ENCODE measurements at places on chromosomes 2 and 18.
A peak's percentile ranks its signal among the peaks of the same experiment; 100 is the strongest.

- no peak for DNase-seq
Measured at GRCh38 chr2:189252991-189253675, 73.6 kb upstream of the COL5A2 start.

DNA sequence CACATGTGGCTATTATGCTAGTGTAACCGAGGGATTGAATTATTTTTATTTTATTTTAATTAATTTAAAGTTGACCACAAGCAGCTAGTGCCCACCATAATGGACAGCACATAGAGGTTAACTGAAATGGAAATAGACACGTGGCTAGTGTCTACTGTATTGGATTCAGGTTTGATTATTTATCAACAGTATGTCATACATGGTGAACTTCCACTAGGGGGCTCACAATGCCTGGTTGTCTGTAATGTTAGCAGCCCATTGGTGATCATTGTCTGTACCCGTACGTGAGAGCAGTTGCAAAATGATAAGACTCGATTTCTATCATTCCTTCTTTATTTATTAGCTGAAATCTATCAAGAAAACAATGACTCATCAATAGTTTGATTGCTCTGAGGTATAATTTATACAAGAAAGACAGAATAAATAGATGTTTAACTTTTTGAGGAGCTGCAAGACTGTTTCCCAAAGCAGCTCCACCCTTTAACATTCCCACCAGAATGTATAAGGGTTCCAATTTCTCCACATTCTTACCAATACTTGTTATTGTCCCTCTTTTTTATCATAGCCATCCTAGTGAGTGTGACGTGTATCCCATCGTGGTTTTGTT is 76.5 kb downstream of the CYBRD1 start:
- peak; percentile 80 for DNase-seq

- no peak for DNase-seq
Measured at GRCh38 chr2:233706720-233707119, 6.0 kb upstream of the UGT1A5 start.

DNA sequence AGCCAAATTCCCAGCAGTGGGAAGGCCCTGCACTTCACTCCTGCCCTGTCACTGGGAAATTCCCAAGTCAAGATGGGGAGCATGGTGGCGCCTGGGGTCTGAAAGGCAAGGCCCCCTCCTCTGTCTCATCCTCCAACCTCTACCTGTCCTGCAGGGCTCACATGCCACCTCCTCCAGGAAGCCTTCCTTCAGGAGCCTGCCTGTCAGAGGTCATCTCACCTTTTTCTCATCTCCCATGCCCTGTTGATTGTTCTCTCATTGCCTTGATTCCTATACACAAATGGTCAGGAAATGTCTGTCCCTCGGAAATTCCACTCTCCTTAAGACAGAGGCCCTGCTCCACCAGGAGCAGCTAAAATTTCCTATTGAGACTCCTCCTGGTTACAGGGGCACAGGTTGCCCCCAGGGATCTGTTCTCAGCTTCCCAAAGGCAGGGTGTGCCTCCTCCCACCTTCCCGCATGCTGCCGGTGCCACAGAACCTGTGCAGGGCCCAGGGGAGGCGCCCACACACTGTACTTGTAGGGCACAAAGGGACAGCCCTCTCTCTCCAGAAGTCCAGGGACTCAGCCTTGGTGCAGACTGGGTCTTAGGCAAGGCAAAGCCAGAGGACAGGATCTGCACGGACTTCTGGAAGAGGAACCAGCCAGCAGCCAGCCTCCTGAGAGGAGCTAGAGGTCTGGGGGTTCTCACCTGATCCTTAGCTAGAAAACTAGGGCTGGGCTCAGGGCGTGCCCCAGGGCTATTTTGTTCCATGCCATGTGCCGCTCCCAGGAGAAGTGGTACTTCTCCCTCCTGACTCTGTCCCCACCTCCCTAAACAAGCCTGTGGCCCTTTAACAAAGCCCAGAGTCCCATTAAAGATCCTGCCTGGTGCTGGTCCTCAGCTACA is 12.9 kb downstream of the HES6 start:
- DNase-seq = no peak

- DNase-seq = no peak
Measured at GRCh38 chr2:8306530-8307351, 375.1 kb upstream of the ID2 start.

DNA sequence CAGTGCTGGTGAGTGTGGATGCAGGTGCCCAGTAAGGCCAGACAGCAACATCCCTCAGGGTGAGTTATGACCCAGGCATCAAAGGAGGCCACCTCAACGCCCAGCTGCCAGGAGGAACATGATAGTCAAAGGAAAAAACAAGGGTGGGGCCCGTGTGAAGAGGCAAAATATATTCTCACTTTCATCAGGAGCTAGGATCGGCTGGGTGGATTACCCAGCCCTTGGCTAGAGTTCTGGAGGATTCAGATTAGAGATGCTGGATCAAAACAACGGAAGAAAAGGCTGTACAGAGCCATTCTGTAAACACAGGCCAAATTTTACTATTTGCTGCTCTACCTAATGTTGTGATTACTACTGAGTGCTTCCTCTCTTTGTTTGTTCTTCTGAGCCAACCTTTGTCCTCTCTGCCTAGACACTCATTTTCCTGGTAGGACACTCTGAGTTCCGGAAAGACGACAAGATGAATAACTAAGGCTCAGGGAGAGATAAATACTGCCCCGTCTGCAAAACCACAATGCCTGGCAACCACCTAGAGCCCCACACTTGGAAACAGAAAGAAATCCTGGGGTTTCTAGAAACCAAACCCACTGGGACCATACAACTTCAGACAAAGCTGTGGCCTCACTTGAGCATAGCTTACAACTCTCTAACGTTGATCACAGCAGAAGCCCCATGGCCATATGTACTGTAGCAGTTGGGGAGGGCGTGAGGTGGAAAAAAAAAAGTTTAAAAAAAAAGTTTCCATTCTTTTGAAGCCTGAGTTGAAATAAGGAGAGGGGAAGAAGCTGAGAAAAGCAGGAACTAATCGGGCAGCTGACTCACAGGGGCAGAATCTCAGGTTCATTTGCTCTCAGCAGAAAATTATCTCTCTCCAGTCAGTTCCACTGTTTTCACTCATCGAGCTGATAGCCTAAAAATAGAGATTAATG is 17.8 kb upstream of the PMAIP1 start:
- DNase-seq = no peak

- DNase-seq = no peak
Measured at GRCh38 chr2:167135706-167136105, 247.4 kb downstream of the XIRP2 start.

DNA sequence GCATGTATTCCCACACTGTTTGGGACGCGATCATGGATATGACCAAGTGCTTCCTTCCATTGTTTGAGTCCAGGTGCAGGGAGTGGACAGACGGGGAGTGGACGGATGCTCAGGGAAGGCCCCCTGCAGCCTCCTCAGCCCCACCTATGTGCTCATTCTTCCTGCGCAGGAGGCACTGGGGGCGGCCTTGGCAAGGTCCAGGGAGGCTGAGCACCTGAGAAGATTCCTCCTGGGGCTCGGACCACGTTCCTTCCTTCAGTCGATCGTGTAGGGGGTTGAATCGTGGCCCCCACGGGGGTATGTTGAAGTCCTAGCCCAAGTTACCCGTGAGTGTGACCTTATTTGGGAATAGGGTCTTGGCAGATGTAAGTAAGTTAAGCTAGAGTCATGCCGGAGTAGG is 60.4 kb downstream of the ASB1 start:
- DNase-seq = no peak

DNA sequence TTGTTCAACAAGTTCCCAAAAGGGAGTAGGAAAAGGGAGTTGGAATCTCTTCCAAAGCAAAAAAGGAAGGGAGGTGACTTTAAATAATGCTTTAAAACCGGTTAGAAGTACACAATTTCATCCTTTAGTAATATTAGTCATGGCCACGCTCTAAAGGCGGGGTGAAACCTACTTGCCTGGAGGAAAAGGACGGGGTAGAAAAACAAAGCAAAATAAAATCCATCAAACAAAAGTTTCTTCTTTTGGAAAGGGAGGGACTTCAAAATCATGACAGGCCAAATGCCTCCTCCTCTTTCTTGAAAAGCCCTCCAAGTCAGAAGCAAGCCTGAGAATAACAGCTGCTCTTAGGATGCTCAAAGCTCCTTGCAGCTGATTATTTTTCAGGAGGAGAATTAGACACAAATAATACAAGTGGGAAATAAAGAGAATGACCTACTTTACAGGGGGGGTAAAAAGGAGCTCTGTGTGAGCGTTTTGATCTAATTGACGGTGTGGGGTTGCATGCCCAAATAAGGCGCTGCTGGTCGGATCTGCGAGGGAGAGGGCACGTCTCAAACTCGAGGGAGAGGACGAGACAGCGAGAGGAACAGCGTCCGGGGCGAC is 1.8 kb upstream of the NPAS2 start:
- no peak for DNase-seq

- DNase-seq = no peak
Measured at GRCh38 chr18:78459668-78460067, 520.0 kb upstream of the SALL3 start.

DNA sequence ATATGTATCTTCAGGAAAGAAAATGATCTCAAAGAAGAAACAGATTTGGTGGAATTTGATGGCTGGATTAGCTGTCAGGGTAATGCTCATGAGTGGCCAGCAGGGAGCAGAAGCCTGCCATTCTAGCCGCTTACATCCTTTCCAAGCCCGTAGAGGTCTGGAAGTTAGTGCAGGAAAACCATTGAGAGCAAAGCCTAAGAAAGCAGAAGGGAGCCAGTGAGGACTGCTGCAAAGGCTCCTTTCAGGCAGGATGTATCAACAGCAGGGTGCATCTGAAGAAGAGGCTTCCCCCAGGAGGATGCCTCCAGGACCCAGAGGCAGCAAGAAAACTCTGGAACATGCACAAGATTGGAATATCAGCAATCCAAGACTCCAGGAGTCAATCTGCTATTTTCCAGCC is 22.9 kb upstream of the LBH start:
- peak; percentile 39 for DNase-seq

DNA sequence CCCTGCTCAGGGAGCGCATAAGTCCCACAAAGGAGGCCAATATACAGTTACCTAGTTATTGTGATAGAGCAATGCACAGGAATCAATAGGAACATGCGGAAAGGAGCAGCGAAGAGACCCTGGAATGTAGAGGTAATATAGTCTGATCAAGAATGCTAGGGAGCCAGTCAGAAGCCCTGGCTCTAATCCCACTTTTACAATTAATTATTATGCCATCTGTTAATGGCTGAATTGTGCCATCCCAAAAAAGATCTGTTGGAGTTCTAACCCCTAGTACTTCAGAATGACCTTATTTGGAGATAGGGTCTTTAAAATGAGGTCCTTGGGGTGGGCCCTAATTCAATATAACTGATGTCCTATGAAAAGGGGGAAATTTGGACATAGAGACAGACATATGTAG is 7.7 kb upstream of the SPATS2L start:
- DNase-seq = no peak

GRCh38 chr18:48929212-48929612 is 21.6 kb downstream of the SMAD7 start:
- no peak for DNase-seq

GRCh38 chr2:46547223-46548102 is 68.1 kb downstream of the TMEM247 start:
- DNase-seq = no peak

- DNase-seq = peak; percentile 34
Measured at GRCh38 chr2:138846216-138846821, 66.1 kb upstream of the NXPH2 start.

- no peak for DNase-seq
Measured at GRCh38 chr2:71575966-71576365, 122.6 kb downstream of the DYSF start.

- no peak for DNase-seq
Measured at GRCh38 chr2:12935796-12936195, 219.1 kb downstream of the TRIB2 start.

DNA sequence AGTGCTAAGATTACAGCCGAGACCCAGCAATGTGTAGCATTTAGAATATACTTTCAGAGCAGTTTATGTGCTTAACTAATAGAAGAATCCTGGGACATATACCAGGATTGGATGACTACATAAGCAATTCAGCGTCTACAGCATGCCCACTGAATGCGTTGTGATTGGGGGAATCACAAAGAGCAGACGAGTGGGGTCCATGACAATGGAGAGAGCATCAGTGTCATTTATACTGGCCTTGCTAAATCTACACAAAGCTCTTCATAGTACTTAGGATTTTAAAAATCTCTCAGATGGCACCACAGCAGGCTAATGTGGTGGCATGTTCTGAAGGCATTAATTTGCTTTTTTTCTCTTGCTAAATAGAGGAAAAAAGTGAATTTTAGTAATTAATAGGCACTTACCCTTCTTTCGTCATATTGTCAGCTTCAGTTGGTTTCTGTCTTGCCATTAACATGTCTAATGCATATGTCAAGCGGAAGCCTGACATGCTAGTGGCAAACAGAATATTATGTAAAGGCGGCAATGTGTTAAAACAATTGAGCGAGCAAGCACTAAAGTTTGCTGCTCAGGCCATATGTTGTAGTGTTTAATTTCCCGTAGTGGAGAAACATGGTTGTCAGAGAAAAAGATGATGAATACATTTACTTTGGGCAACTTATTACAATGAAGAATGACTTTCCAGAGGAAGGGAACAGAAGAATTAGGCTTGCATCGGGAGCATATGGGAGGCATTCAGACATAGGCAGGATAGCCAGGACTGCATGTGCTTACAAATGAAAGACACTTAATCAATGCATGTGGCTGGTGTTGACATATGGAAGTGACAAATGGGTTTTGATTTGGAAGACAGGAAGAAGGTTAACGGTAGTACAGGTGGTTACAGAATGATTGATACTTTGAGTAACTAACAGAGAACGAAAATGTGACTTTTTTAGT is 145.2 kb downstream of the ICOS start:
- DNase-seq = no peak

- no peak for DNase-seq
Measured at GRCh38 chr2:139217641-139218040, 437.5 kb upstream of the NXPH2 start.

GRCh38 chr2:16313235-16313975 is 352.2 kb downstream of the CYRIA start:
- no peak for DNase-seq

DNA sequence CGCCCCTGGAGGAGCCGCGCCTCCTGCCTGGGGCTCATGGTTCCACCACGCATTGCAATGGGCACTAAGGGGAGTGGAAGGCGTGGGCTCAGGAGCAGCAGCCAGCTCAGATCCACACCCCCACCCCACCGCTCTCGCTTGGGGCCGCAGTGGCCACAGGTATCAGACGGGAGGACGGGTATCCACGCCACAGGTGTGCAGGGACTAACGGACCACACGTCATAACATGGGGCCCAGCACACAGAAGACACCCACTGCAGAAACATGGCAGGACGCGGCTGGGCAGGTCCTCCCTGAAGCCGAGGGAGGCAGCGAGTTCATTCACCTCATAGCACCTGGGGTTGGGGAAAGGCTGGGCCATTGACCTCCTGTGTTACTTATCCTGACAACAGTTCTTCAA is 13.0 kb downstream of the HDAC4 start:
- no peak for DNase-seq

DNA sequence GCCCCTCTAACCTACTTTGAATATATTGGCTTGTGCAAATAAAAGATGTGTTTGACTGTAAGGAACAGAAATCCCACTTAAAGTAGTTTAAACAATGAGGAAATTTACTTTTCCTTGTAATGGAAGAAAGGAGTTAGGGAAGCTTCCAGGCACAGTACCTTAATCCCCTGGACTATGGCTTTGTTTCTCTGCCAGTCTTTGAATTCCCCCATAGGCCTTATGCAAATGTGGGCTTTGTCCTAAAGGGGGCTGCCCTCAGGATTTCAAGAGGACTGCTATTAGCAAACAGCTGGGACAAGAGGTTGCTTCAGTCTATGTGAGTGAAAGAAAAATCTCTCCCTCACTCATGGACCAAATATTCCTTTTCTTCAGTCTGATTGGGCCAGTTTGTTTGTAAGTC is 255.1 kb upstream of the THSD7B start:
- DNase-seq = no peak

GRCh38 chr18:78722386-78722785 is 257.2 kb upstream of the SALL3 start:
- DNase-seq = no peak

Data from GM13977 (cell line).